ENCODE measurements at places on chromosomes 3 and 15.

GRCh38 chr3:134066651-134067530 is 37.2 kb upstream of the SLCO2A1 start:
- DNase-seq: peak; percentile 21

DNA sequence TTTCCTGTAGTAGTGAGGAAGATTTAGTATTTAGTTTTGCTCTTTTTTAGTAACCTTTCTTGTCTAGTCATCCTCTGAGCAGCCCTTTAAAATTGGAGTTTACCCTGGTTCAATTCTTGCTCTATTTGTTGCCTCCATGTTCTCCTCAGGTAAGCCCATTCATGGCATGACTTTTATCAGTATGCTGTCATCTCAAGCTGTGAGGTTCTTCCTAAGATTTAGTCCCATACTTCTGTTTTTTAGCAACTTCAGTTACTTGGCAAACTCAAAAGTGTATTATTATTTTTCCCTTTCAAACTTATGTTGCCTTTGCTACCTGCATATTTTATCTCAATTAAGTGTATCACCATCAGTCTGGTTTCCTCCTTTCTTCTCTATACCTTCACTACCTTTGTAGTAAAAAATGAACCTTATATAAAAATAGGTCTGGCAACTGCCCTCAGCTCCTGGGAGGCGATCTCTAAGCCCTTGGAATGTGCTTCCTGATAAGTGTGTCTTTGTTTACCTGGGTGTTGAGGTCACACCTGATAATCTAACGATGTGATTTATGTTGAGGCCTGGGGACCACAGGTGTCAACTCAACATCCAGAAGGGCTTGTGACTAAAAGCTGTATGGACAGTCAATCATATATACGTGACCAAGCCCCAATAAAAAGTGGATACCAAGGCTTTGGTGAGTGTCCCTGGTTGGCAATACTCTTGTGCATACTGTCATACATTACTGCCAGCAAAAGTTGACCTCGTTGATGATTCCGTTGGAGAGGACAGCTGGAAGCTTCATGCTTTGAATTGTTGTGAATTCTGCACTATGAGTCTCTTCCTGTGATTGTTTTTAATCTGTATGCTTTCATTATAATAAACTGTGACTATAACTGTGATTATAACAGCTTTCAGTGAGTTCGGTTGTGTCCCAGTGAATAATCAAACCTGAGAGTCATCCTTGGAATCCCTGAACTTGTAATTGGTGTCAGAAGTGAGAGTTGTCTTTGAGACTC is 3.9 kb downstream of the NSUN3 start:
- DNase-seq: no peak

DNA sequence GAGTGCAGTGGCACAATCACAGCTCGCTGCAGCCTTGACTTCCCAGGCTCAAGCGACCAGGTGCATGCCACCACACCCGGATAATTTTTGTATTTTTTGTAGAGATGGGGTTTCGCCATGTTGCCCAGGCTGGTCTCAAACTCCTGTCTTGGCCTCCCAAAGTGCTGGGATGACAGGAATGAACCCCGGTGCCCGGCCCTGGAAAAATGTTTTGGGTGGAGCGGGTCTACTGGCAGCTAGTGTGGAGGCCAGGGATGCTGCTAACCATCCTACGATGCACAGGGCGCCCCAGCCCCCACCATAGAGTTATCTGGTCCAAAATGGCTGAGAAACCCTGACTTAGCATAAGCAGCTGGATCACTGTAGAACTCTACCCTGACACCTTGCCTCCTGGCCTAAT is 35.4 kb downstream of the NIPA2 start:
- no peak for DNase-seq

- DNase-seq: no peak
Measured at GRCh38 chr15:71804226-71804625, 6.1 kb upstream of the NR2E3 start.

GRCh38 chr3:105613120-105613519 is 246.4 kb downstream of the ALCAM start:
- no peak for DNase-seq

GRCh38 chr3:67064105-67064504 is 66.0 kb downstream of the KBTBD8 start:
- DNase-seq: no peak

- no peak for DNase-seq
Measured at GRCh38 chr3:122936335-122936734, 91.2 kb downstream of the SEMA5B start.

DNA sequence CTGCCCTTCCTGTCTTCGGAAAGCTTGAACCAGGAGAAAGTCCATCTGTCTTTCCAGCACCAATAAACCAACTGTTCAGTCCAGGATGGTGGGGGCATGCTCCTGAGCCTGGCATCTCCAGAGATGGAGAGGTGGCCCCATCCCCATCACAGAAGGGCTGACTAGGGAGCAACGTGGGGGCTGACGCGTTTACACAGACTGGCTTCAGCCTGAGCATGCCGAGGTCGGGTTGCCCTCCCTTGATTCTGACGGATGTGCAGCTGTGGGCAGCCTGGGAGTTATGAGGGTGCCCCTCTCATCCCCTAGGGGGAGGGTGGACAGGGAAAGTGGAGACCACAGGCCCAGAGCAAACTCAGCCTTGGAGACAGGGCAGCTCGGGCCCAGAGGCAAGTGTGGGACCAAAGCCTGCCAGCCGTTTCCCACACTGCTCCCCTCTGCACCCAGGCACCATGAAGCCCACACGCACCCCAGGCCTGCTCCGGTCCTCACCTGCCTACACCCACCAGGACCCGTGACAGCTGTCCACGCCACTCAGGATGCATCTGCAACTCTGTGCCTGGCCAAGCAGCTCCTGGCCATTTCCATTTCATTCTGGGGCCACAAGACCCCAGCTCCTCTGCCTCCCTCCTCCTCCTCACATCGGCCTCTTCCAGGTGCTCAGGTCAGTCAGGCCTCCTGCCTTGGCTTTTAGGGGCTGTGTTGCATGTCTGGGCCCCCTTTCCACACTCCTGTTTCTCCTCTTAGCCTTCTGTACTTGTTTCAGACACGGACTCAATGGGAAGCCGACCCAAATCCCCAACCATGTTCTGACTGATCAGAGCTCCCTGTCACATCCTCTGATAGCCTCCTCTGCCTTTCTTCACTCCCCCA is 48.2 kb upstream of the SLC41A3 start:
- DNase-seq: no peak

- DNase-seq: no peak
Measured at GRCh38 chr3:186375443-186375842, 13.4 kb upstream of the DGKG start.

DNA sequence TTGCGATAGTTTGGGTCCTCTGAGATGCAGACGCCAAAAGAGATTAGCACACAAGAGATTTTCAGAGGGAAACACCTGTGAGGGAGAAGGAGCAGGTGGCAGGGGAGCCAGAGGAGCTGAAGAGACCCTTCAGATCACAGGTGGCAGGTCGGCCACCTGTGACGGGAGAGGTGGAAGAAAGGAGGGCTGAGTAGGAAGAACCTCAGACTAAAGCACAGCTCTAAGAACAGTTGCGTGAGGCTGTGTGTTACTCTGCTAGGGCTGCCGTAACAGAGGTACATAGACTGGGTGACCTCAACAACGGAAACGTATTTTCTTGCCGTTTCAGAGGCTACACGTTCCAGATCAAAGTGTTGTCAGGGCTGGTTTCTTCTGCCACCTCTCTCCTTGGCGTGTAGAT is 38.5 kb downstream of the C2CD4A start:
- no peak for DNase-seq

GRCh38 chr3:7978087-7978422 is 523.6 kb upstream of the LMCD1 start:
- no peak for DNase-seq

DNA sequence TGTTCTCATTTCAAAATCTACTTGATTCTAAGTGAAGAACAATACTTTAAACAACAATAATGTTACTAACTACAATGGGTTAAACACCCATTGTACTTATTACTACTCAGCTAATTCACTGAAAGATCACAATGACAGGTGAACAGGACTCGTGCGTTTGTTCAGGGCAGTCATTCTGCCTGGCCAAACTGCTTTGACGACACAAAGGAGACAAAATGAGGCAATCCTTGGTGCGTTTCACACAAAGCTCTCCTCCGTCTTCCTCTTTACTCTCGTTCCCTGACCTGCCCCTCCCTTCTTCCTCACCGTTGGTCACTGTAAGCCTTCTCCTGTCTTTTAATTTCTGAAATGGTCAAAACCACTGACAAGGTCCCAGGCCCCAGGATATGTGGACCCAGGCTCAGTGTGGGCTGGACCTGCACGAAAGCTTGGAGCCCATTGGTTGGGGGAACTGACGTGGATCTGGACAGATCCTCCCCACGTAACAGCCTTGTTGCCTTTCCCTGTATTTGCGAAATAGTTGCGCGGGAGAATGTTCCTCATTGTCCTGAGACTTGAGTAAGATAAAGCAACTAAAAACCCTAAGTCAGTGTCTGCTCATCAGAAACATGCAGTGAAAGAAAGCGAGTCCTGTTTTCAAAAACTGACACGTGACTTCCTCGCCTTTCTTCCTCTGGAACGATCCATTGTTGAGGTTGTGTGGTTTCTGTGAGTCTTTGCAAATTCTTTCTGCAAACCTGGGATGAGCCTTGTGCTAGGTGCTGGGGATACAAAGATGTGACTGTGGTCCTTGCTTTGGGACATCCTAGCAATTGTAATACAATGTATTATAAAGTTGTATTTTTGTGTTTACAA is 147.1 kb upstream of the RGMA start:
- DNase-seq: no peak

- DNase-seq: no peak
Measured at GRCh38 chr3:72977060-72977808, 19.4 kb upstream of the PPP4R2 start.

GRCh38 chr3:99751649-99752048 is 66.0 kb upstream of the CMSS1 start:
- no peak for DNase-seq

- no peak for DNase-seq
Measured at GRCh38 chr3:73719861-73720260, 95.1 kb upstream of the PDZRN3 start.

GRCh38 chr15:101048176-101048575 is 129.0 kb downstream of the LRRK1 start:
- peak; percentile 5 for DNase-seq

GRCh38 chr15:41048852-41049251 is 67.2 kb downstream of the INO80 start:
- no peak for DNase-seq

- DNase-seq: no peak
Measured at GRCh38 chr3:128067489-128067888, 15.3 kb downstream of the SEC61A1 start.

DNA sequence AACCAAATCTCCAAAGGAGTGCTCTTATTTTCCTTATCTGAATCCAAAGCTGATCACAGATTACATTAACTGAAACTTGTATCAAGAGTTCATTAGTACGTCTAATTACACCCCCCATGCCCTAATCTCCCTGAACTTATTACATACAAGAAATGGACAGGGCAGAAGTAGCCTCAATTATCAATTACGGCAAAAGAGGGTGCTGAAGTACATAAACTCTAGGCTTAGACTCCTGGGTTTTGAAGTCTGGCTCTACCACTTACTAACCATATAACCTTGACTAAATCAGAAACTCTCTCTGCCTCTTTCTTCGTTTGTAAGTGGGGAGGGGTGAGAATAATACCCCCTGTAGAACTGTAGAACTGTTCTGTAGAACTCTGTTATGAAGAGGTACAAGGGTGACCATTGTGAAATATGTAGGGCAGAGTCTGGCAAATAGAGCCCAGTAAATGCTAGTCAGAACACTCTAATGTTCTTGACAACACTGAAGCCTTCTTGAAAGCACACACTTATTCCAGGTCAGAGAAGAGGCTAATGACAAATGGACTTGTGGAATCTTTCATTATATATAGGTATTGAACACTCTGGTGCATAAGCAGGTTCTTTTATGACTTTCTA is 19.6 kb upstream of the OR5K4 start:
- DNase-seq: no peak

DNA sequence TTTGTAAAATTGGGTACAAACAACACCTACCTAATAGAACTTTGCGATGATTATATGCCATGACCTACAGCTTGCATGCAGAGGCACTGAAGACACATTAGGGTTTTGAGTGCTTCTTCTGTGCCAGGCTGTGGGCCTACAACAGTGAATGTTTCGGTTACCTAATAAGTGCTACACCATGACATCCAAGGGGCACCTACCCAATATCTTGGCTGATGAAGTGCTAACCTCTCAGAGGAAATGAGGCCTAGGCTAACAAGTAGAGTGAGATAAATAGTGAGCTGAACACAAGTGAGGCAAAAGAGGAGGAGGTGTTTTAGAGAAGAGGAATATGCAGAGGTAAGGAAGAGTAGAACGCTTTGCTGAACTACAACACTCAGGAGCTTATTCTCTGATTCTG is 12.2 kb upstream of the RASGRP1 start:
- DNase-seq: no peak

DNA sequence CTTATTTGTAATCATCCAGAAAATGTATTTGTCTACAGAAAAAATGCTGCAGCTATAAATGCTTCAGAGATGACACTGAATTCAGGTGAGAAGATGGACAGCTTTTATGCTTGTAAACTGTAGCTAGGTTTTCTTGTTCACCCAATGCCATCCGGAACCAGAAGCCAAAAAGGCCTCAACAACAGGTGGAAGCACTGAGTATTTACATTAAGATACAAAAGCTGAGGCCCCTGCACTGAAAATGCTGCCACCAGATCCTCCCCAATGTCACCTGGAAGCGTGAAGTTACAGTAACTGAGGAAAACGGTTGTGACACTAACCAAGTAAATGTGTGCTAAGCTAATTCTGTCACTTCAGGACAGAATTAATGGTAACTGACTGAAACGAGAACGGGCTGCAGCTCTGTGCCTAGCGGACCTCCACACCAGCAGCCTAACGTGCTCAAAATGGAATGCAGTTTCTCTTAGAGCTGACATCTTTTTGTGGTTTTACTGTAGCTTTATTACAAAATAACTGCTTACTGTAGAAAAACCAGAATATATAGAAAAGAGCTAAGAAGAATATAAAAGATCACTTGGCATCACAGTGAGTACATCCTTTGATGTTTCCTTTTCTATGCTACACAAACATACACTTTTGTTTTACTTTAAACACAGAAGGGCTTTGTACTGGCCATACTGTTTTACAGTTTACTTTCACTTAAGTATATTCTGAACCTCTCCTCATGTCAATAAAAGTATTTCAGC is 7.6 kb downstream of the CHSY1 start:
- no peak for DNase-seq

- no peak for DNase-seq
Measured at GRCh38 chr15:100779331-100780207, 100.1 kb upstream of the ALDH1A3 start.

GRCh38 chr15:89171136-89172072 is 50.0 kb downstream of the RLBP1 start:
- DNase-seq: no peak

DNA sequence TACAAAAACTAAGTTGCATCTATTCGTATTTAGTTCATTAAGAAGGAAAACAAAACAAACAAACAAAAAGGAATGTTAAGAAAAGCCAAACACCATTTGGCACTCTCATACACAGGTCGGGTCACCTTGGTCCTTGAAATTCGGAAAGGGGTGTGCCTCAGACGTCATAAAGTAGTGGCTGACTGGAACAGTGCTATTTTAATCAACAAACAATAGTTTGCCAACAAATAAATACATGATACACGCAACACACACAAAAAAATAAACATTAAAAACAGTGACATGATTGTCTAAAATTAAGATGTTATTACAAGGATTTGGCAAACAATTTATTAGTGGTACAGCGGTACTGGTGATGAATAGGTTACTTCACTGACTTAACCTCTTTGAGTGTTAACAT is 579.6 kb downstream of the MECOM start:
- no peak for DNase-seq

All from mesothelial cell of epicardium (in vitro differentiated cells).